Activated T-helper 2 cell treated with anti-CD3 and anti-CD28 coated beads, Interferon-gamma antibody, Interleukin-2, Interleukin-4, amounts not matched to agents 10 μg/mL and 5 μg/mL and 100 μg/mL, durations not matched to agents 14 hours and 24 hours and 36 hours (primary cell): ENCODE measurements at places on chromosomes 5 and 9. TPM values are rescaled to one million over a fixed set of nuclear protein-coding genes. Genes with fewer than 3 reads are reported as not detected.

Gene RGS7BP
- not detected in 2 replicates for total RNA-seq

DNA sequence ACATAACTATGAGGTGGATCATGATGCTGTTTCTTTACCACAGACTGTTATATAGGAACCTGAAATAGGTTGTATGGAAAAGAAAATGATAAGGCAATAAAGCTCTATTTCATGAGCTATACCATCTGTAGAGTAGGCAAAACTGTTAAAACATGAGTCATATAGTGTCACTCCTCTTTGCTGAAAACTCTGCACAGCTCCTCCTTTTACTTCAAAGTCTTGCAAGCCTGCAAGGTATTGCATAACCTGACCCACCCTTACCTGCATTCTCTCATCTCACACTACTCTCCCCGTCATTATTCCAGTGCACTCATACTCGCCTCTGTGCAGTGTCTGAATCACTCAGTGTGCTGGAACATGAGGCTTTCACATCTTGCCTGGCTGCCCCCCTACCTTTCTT, 790.1 kb downstream of the EFNA5 start:
- no peak for DNase-seq
- no peaks in the 10 kb centered on the region for H3K36me3 ChIP-seq
- no peaks in the 10 kb centered on the region for H3K27me3 ChIP-seq
- H3K4me1 ChIP-seq = no peaks in the 10 kb centered on the region

DNA sequence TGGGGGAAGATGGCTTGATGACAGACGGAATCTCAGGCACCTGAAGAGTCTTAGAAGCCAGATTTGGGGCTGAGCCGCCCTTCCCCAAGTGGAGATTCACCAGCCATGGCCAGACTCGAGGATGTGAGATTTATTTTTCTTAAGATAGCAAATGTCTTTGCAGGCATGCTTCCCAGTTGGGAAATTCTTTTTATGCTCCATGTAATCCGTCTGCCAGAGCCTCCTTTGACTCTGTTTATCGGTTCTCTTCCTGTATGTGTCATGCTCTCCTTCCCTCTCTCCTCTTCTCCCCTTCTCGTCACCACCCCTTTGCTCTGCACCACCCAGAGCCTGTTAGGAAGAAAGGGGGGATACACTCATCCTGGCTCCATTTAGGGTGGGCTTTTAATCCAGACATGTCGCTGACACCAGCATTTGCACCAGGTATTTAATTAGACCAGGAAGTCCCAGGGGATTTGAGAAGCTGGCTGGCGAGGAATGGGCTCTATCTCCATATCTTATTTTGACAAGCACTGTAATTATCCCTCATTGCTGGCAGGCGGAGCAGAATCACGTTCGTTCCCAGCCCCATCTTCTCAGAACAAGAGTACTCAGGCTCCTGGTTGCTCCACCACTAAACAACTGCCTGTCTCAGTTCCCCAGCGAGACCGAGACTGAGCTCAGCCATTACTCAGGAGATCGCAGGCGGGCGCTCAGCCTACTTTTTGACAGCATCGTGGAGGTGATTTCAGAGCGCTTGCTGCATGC, 50.9 kb downstream of the KCNIP1 start:
- H3K27ac ChIP-seq = no peak overlapping the region
- no peak overlapping the region for H3K4me3 ChIP-seq
- no peaks in the 10 kb centered on the region for H3K4me1 ChIP-seq
- peaks cover 19% of the 10 kb centered on the region for H3K27me3 ChIP-seq
- DNase-seq = no peak

- H3K4me3 ChIP-seq = peak overlapping the region; percentile 82
- no peak overlapping the region for H3K27ac ChIP-seq
- H3K36me3 ChIP-seq = peaks cover 35% of the 10 kb centered on the region
- DNase-seq = no peak
Observed at GRCh38 chr5:10441992-10442435, 335 bp downstream of the ROPN1L start.

- H3K4me1 ChIP-seq = peaks cover 52% of the 10 kb centered on the region
- peak overlapping the region; percentile 97 for H3K27ac ChIP-seq
- peak overlapping the region; percentile 75 for H3K4me3 ChIP-seq
Observed at GRCh38 chr5:963310-963672, 45.3 kb upstream of the NKD2 start.

GRCh38 chr5:154196955-154197652, 6.6 kb downstream of the GALNT10 start:
- no peak overlapping the region for H3K4me3 ChIP-seq
- H3K27me3 ChIP-seq = no peaks in the 10 kb centered on the region
- H3K27ac ChIP-seq = peak overlapping the region; percentile 84
- H3K4me1 ChIP-seq = peaks cover 52% of the 10 kb centered on the region

GRCh38 chr9:137227054-137227852, at the start of gene RNF224:
RNF224 (plus strand) TSS chr9:137227502; CDS start chr9:137228336, 834 bp downstream.
- no peak within 1 kb of the TSS for H3K4me3 ChIP-seq
- H3K4me1 ChIP-seq = peaks cover 7% of the 10 kb centered on the region
- DNase-seq = peak; percentile 75
- no peaks in the 10 kb centered on the region for H3K36me3 ChIP-seq

DNA sequence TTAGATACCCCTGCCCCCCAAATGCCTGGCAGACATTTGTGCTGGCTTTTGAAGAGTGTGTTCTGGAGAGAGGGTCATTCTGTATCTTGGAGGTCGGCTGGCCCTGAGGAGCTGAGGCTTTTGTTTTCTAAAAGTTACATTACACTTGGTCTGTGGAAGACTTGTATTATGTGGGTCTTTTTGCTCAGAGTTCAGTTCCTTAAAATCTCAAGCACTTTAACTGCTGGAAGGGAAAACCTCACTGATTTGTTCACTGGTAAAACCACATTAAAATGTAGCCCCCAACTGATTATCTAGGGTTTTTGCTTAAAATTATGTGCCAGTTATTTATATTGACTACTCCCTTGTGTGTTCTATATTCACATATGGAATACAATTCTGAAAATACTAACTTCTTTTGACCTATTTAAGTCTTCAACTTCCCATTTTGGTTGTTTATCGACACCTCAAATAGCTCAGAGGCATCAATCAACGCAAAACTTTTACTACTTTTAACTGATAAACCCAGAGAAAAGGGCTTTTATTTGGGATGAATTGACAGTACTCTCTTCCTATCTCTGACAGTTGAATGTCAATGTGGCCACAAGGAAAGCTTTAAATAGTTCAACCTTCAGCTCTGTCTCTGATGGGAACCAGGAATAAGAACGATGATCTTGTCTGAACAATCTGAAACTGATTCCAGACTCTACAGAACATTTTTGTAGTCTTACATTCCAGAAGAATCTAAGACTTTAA, 54.0 kb upstream of the MAP3K1 start:
- no peaks in the 10 kb centered on the region for H3K36me3 ChIP-seq
- peaks cover 4% of the 10 kb centered on the region for H3K27me3 ChIP-seq
- H3K27ac ChIP-seq = no peak overlapping the region
- peaks cover 11% of the 10 kb centered on the region for H3K4me1 ChIP-seq
- H3K4me3 ChIP-seq = no peak overlapping the region
- DNase-seq = no peak

DNA sequence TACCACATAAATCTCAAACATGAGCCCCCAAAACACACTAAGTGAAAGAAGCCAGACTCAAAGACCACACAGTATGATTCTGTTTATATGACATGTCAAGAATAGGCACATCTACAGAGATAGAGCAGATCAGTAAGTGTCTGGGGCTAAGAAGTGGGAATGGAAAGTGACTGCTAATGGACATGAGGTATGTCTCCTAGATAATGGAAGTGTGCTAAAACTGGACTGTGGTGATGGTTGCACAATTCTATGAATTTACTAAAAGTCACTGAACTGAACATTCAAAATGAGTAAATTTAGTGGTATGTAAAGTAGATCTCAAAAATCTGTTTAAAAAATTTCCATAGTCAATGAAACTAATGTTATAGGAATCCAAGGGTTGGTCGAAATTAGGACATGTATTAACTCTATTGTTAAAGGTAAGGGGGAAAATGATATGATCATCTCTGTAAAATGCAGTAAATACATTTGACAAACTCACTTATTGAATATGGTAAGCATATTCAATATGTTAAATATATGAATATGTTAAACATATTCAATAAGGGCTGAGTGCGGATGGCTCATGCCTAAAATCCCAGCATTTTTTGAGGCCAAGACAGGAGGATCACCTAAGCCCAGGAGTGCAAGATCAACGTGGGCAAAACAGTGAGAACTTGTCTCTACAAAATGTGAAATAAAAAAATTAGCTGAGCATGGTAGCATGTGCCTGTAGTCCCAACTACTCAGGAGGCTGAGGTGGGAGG, 51.7 kb downstream of the NUP155 start:
- peaks cover 1% of the 10 kb centered on the region for H3K4me1 ChIP-seq
- peak overlapping the region; percentile 15 for H3K27ac ChIP-seq
- no peak for DNase-seq
- H3K4me3 ChIP-seq = no peak overlapping the region
- peaks cover 65% of the 10 kb centered on the region for H3K36me3 ChIP-seq

Gene EIF4E1B
- total RNA-seq = not detected in 2 replicates

DNA sequence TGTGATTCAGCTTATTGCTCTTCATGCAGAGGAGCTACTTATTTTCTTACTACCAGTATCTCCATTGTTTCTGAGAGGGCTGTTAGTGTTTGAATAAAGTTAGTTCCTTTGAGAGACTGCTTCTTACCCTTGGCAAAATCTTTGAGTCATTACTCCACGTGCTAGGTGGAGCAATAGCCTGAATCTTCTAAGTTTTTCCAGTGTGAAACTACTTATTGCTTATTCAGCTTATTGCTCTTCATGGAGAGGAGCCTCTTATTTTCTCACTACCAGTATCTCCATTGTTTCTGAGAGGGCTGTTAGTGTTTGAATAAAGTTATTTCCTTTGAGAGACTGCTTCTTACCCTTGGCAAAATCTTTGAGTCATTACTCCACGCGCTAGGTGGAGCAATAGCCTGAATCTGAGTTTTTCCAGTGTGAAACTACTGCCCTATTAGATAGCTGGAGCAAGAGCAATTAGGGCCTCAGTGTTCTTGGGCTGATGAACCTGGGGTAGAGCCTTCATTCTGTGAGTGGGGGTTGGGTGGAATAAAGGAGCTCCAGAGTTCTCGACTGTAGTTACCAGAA, 41.9 kb downstream of the GPBP1 start:
- H3K36me3 ChIP-seq = peaks cover 41% of the 10 kb centered on the region
- no peak overlapping the region for H3K4me3 ChIP-seq
- no peaks in the 10 kb centered on the region for H3K27me3 ChIP-seq

GRCh38 chr9:116073826-116074225, 79.8 kb upstream of the PAPPA start:
- no peak overlapping the region for H3K27ac ChIP-seq
- no peaks in the 10 kb centered on the region for H3K36me3 ChIP-seq
- no peak for DNase-seq
- no peak overlapping the region for H3K4me3 ChIP-seq

DNA sequence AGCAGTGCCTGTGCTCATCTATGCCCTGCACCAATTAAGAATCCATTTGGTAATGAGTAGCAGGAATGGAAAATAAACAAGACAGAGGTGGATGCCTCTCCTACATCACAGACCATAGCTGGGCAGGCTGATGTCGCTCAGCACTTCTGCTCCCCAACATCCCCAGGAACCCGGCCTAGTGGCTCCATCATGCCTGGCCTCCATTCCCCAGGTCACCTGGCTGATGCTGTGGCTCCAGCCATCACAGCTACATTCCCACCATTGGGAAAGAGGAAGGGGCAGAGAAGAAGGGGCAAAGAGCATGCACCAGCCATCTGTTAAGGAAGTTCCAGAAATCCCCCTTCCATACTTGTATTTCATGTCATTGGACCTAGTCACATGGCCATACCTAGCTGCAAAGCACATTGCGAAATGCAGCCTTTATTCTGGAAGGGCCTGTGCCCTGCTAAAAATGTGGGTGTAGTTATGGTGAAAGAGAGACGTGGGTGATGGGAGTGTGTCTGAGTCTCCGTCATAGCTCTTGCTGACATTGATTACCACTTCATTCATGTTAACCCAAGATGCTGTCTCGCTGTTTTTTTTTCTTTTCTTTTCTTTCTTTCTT, 86.1 kb upstream of the ADAMTS2 start:
- H3K27me3 ChIP-seq = no peaks in the 10 kb centered on the region
- no peaks in the 10 kb centered on the region for H3K4me1 ChIP-seq
- no peak overlapping the region for H3K4me3 ChIP-seq

DNA sequence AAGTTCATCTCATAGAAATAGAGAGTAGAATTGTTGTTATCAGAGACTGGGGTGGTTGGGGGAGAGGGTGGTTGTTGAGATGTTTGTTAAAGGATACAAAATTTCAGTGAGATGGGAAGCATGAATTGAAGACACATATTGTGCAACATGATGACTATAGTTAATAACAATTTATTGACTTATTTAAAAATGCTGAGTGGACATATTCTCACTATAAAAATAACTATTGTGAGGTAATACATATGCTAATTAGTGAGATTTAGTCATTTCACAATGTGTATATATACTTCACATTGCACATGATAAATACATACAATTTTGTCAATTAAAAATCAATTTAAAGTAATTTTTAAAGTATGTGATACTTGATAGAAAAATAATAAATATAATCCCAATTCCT, 722.5 kb upstream of the CHD1 start:
- no peaks in the 10 kb centered on the region for H3K27me3 ChIP-seq
- no peak overlapping the region for H3K4me3 ChIP-seq
- no peak for DNase-seq
- H3K4me1 ChIP-seq = no peaks in the 10 kb centered on the region
- H3K36me3 ChIP-seq = no peaks in the 10 kb centered on the region
- H3K27ac ChIP-seq = no peak overlapping the region

DNA sequence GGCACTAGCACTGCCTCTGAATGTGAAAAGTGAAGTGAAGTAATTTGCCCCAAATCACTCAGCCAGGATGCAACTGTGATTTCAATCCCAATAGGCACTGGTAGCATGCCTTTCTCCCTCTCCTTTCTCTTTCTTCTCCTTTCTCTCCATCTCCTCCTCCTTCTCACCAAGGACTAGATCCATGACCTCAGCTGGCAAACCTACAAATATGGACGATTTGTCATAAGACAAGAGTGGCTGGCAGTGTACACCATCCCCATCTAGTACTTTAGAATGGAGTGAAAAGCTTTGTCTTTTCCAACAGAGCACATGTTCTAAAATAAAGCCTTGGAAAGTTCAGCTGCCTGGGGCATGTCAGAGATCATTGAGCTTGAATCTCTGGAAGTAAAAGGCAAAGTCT, 574.7 kb upstream of the CLINT1 start:
- H3K4me3 ChIP-seq = no peak overlapping the region
- H3K27ac ChIP-seq = no peak overlapping the region
- no peaks in the 10 kb centered on the region for H3K36me3 ChIP-seq
